Suppressor macrophage treated with lipopolysaccharide for 4 hours (primary cell): ENCODE measurements at places on chromosomes 3 and 15.

GRCh38 chr15:94081829-94082228, 149.5 kb upstream of the MCTP2 start:
- no peak for DNase-seq

DNA sequence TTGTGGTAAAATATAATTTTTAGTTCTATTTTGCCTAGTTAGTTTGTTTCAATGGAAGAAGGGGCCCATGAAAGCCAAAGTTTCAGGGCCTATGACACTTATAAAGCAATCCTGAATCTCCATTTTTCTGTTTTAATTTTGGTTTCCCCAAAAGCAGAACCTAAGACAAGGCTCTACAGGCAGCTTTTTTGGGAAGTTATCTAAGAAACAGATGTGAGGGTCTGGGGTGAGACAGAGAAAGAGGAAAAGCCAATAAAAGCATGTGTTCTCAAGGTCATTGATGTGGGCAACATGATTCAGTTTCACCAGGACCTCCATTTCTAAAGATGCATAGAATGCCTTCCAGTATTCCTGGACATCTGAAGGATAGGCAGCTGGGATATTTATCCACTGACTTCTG, 598.5 kb downstream of the PDCD6IP start:
- DNase-seq = peak; percentile 40

- no peak for DNase-seq
Measured at GRCh38 chr3:123695731-123696640, 111.1 kb upstream of the HACD2 start.

- DNase-seq = no peak
Measured at GRCh38 chr3:16058521-16058920, 116.0 kb upstream of the GALNT15 start.

- no peak for DNase-seq
Measured at GRCh38 chr3:157499342-157499963, 3.8 kb downstream of the VEPH1 start.

- peak; percentile 72 for DNase-seq
Measured at GRCh38 chr3:5187920-5188418, 462 bp downstream of the EDEM1 start.
